Endothelial cell of umbilical vein (primary cell): ENCODE measurements at places on chromosomes 3 and 15. TPM values are rescaled to one million over a fixed set of nuclear protein-coding genes. Genes with fewer than 3 reads are reported as not detected.

GRCh38 chr3:127419641-127420553 lies 132.1 kb upstream of the PRR20G start:
- H3K27me3 ChIP-seq, result peaks cover 12% of the 10 kb centered on the region
- DNase-seq, result no peak
- no peak overlapping the region for H3K4me3 ChIP-seq
- H3K27ac ChIP-seq, result no peak overlapping the region
- no peaks in the 10 kb centered on the region for H3K4me1 ChIP-seq

RARRES1 gene
- 0.98 and 1.2 TPM in 2 replicates for polyA plus RNA-seq

DNA sequence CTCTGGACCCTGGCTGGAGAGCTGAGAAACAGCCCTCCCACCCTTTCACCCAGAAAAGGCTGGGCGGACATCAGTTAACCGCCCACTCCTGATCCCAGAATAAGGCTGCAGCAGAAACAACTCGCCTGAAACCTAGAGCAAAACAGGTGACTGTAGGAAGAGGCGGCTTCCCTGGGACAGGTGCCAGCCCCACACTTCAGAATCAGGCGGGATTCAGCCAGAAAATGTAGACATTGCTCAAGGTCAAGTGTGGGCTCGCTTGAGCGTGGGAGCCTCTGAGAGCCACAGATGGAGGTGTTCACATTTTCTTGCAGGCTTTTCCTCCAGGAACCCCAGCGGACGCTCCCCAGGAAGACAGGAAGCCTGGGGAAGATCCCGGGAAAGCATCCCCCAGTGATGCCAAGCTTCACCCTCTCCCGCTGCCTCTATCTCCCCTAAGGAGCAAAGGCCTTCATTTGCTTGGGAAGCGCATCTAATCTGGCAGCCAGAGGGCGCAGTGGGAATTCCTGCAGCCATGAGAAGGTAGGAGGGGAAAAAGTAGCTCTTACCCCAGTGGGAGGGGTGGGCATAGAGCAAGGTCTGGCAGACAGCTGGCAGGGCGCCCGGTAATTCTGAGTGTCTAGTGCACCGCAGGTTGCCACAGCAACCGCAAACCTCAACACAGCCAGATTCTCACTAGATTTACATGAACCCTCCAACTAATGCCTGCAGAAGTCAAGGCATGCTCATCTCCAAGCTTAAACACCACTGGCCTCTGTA lies 77.7 kb downstream of the OCA2 start:
- H3K27ac ChIP-seq, result no peak overlapping the region
- no peak for DNase-seq

MAN2C1 gene
- 198 and 220 TPM in 2 replicates for polyA plus RNA-seq

GRCh38 chr15:92921215-92922131 lies 21.3 kb downstream of the CHD2 start:
- peak overlapping the region; percentile 56 for H3K27ac ChIP-seq
- H3K36me3 ChIP-seq, result peaks cover 23% of the 10 kb centered on the region
- no peak overlapping the region for H3K4me3 ChIP-seq
- H3K4me1 ChIP-seq, result peaks cover 38% of the 10 kb centered on the region

IRAK2 gene
- polyA plus RNA-seq, result 7.3 and 7.9 TPM in 2 replicates

DNA sequence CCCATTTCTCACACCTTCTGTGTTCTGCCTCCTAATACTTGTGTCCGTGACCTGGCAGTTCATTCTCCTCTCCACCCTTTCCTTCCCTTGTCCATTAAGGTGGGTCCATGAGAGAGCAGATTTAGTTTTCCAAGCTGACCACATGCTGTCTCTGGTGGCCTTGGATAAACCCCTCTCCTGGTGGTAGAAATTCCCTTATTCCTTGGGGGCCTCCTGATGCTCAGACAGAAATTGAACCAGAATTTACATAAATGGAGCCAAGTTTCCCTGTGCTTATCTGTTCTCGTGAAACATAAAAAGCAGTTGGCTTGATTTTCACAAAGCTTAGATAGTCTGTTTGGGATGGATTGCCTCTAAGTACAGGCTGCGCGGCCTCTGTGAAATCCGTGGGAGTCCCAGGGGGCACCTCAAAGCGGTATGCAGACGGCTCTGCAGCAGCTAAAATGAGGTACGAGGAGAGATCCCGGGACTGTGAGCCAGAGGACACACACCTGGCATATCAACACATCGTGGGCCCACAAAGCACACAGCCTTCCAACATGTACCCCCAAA lies 101.0 kb upstream of the NMNAT3 start:
- H3K27ac ChIP-seq, result no peak overlapping the region
- no peak overlapping the region for H3K4me3 ChIP-seq
- no peak for DNase-seq

- H3K36me3 ChIP-seq, result no peaks in the 10 kb centered on the region
- no peaks in the 10 kb centered on the region for H3K4me1 ChIP-seq
- H3K4me3 ChIP-seq, result no peak overlapping the region
- DNase-seq, result no peak
- no peak overlapping the region for H3K27ac ChIP-seq
These were observed 1097.6 kb upstream of the CFAP20DC start for GRCh38 chr3:60147249-60147950.

DNA sequence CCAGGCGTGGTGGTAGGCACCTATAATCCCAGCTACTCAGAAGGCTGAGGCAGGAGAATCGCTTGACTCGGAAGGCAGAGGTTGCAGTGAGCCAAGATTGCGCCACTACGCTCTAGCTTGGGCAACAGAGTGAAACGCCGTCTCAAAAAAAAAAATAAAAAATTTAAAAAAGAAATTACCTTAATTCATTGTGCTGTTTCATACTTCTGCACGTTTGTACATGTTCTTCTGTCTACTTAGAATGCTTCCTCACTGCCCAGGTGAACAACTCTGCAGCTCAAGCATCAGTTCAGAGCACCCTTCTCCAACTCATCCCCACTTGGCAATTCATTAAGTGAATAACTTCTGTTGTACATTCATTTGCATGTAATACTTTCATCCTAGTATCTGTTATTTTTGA lies 14.0 kb downstream of the CAPN7 start:
- DNase-seq, result no peak
- H3K36me3 ChIP-seq, result peaks cover 15% of the 10 kb centered on the region
- no peak overlapping the region for H3K27ac ChIP-seq

DNA sequence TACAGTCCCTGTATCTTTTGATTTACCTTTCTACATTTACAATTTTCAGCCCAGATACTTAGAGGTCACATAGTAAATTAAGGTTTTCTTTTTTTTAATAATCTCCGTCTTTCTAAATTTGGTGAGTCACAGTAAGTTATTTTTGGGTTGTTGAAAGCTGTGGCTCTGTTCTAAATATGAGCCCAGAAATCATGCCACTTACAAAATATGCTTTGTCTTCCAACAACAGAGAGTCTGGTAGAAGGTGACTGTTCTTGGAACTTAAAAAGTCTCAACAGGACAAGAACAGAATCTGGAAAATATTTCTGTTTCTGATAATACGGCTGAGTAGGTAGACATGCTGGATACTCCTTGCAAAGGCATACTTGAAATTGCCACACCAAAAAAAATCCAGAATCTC lies 16.0 kb downstream of the GOLGA8S start:
- no peaks in the 10 kb centered on the region for H3K36me3 ChIP-seq
- DNase-seq, result no peak
- H3K4me3 ChIP-seq, result no peak overlapping the region
- no peak overlapping the region for H3K27ac ChIP-seq
- no peaks in the 10 kb centered on the region for H3K4me1 ChIP-seq

ATOSA gene
- 17.1 and 19.4 TPM in 2 replicates for polyA plus RNA-seq

DNA sequence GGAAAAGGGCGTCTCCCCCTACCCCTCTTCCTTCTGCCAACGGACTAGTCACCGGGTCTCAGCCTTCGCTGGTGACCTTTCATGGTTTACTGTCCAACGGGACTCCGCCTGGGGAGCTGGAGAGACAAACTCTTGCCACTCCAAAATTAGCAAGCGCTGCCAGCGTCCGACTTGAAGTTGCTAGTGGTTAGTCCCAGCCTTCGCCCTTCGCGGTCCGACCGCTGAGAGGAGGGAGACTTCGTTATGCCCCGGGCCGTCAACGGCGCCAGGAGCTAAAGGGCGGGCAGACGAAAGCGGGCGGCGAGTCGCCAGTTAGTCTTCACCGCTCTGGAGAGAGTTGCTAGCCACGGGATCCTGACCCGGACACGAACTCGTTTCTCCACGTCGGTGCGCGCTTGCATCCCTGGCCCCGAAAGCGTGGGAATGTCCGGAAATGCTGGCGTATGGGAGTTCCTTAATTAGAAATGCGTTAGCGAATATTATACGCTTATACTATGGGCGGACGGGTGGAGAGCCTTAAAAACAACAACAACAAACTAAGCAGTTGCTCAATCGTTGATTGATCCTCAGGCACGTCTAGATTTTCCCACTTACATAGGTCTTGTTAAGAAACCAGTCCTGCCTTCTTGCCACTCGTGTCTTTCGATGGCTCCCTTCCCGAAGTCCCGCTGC lies 716 bp downstream of the SMC4 start:
- peak overlapping the region; percentile 76 for H3K27ac ChIP-seq
- peaks cover 24% of the 10 kb centered on the region for H3K4me1 ChIP-seq
- H3K36me3 ChIP-seq, result peaks cover 7% of the 10 kb centered on the region
- H3K27me3 ChIP-seq, result no peaks in the 10 kb centered on the region

ISLR gene
- polyA plus RNA-seq, result not detected in 2 replicates

GRCh38 chr15:53260647-53261046 lies 470.5 kb upstream of the ONECUT1 start:
- H3K27ac ChIP-seq, result no peak overlapping the region
- H3K36me3 ChIP-seq, result no peaks in the 10 kb centered on the region
- no peaks in the 10 kb centered on the region for H3K27me3 ChIP-seq

GRCh38 chr15:52787123-52787503 lies 3.0 kb downstream of the ONECUT1 start:
- no peaks in the 10 kb centered on the region for H3K36me3 ChIP-seq
- H3K27me3 ChIP-seq, result peaks cover 78% of the 10 kb centered on the region
- H3K27ac ChIP-seq, result no peak overlapping the region
- DNase-seq, result no peak
- no peak overlapping the region for H3K4me3 ChIP-seq

DNA sequence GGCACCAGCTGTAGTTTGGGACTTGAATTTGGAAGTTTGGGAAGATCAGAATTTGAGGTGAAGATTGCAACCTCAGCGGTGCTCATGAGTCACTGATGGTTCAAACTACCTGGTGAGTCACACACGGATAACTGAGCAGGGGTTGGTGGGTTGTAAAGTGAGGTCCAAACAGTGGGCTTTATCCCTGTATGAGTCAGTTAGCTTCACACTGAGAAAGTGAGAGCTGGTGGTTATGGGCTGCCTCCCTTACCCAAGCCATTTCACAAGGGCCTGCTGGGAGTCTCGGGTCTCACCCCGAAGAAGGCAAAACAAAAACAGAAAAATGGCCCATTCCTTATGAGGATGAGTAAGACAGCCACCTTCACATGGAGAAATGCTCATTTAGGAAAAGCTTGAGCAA lies 77.0 kb downstream of the ITGA11 start:
- H3K4me1 ChIP-seq, result peaks cover 16% of the 10 kb centered on the region
- H3K27ac ChIP-seq, result no peak overlapping the region
- DNase-seq, result no peak
- H3K4me3 ChIP-seq, result no peak overlapping the region

- peak; percentile 94 for DNase-seq
- no peaks in the 10 kb centered on the region for H3K36me3 ChIP-seq
- H3K4me3 ChIP-seq, result no peak overlapping the region
- H3K4me1 ChIP-seq, result peaks cover 59% of the 10 kb centered on the region
- H3K27ac ChIP-seq, result peak overlapping the region; percentile 80
These were observed 60.4 kb downstream of the SMAD3 start for GRCh38 chr15:67125589-67126502.

NIPA2 gene
- polyA plus RNA-seq, result 37.9 and 55.2 TPM in 2 replicates
